Dorsolateral prefrontal cortex (tissue), 122 donors: ENCODE measurements at places on chromosomes 5 and 9.

DNA sequence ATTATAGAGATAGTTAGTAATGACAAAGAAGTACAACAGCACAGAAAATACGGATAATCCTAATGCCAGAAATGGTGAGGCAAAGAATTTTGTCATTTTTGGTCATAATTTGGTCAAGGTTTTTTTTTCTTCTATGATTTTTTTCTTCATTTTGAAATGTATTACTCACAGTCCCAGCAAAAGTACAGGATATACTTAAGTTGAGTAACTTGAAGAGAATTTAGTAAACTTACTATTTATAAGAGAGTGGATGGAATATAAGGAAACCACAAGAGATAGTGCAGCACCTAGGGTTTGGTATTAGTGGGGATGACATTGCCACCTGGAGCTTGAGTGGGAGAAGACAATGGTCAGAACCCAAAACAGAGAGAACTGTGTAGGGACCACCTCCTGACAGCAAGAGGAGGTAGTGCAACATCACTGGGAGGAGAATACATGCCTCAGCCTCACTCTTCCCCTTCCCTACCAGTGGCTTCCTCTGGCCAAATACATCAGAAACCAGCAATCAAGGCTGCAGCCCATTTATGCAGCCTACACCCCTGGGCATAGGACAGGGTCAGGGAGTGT lies 434.5 kb upstream of the TRPC7 start:
- no peak for DNase-seq

DNA sequence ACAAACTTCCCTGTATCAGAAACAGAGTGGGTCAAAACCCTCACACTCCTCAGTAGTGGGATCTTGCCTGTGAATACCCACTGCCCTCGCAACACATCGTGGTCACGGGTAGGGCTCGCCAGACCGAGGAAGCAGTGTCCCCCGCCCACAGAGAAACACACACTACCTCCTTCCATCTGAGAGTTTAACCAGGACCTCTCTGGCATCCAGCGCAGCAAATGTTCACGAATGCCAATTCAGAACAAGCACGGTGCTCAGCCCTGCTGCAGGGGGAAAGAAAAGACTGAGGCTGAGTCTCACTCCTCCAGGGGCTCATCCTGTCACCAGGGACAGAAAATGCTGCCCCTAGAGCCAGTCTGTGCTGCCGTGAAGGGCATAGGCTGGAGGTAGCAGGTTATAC lies 42.5 kb upstream of the SYNPO start:
- DNase-seq, result no peak

- no peak for DNase-seq
Measured at GRCh38 chr5:76579166-76579937, 43.9 kb downstream of the F2RL2 start.

DNA sequence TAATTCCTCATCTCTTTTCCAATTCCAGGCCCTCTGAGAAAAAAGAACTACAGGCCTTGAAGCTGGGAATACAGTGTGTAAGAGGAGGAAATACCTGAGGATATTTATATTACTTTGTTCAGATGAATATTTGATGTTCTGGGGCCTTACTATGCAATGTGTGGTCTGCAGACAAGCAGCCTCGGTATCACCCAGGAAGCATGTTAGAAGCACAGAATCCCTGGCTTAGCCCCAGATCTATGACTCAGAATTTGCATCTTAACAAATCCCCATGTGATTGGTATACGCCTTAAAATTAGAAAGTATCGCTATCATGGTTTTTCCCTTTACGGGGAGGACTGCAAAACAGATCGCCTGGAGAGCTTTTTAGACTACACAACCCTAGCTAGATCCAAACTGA lies 121.0 kb downstream of the JAKMIP2 start:
- DNase-seq, result no peak
